Activated CD4-positive, alpha-beta T cell treated with anti-CD3 and anti-CD28 coated beads, Interleukin-2, amount 10 ng/mL, durations not matched to agents 24 days and 14 days (primary cell): ENCODE measurements at places on chromosomes 6 and 20. TPM values are rescaled to one million over a fixed set of nuclear protein-coding genes. Genes with fewer than 3 reads are reported as not detected.

PDE10A gene
- total RNA-seq: not detected in 2 replicates

TSPYL4 gene
- 22.1 and 22.2 TPM in 2 replicates for total RNA-seq

ROMO1 gene
- 82.3 and 94.9 TPM in 2 replicates for total RNA-seq

MUC21 gene
- total RNA-seq: not detected in 2 replicates

BNIP5 gene
- total RNA-seq: not detected in 2 replicates

CD93 gene
- total RNA-seq: 1.5 and 1.7 TPM in 2 replicates

RBM24 gene
- not detected in 2 replicates for total RNA-seq

BMP5 gene
- total RNA-seq: not detected in 2 replicates

FOXC1 gene
- 0.07 TPM in 2 replicates for total RNA-seq

WFDC5 gene
- total RNA-seq: not detected in 2 replicates

RAD21L1 gene
- not detected in 2 replicates for total RNA-seq

C20orf96 gene
- total RNA-seq: 5.7 and 6.7 TPM in 2 replicates

GSTA2 gene
- not detected in 2 replicates for total RNA-seq

GRCh38 chr6:108559884-108560462 is 744 bp upstream of the FOXO3 start:
- H3K36me3 ChIP-seq: peaks cover 9% of the 10 kb centered on the region
- peaks cover 31% of the 10 kb centered on the region for H3K4me1 ChIP-seq
- no peak for DNase-seq
- peak overlapping the region; percentile 68 for H3K27ac ChIP-seq
- peaks cover 33% of the 10 kb centered on the region for H3K27me3 ChIP-seq

- no peaks in the 10 kb centered on the region for H3K4me1 ChIP-seq
- no peak for DNase-seq
- H3K27me3 ChIP-seq: peaks cover 26% of the 10 kb centered on the region
- no peak overlapping the region for H3K27ac ChIP-seq
- no peaks in the 10 kb centered on the region for H3K36me3 ChIP-seq
Observed at GRCh38 chr20:47125758-47126591, 230.5 kb downstream of the ZMYND8 start.

- H3K27me3 ChIP-seq: peaks cover 5% of the 10 kb centered on the region
- no peaks in the 10 kb centered on the region for H3K36me3 ChIP-seq
- H3K4me3 ChIP-seq: no peak overlapping the region
- H3K27ac ChIP-seq: no peak overlapping the region
- no peak for DNase-seq
Observed at GRCh38 chr6:150800674-150801314, 64.7 kb upstream of the MTHFD1L start.

- DNase-seq: no peak
- H3K27me3 ChIP-seq: no peaks in the 10 kb centered on the region
- H3K27ac ChIP-seq: no peak overlapping the region
- H3K4me3 ChIP-seq: no peak overlapping the region
- no peaks in the 10 kb centered on the region for H3K36me3 ChIP-seq
Observed at GRCh38 chr6:74879976-74880375, 325.9 kb downstream of the COL12A1 start.

- H3K4me1 ChIP-seq: peaks cover 3% of the 10 kb centered on the region
- DNase-seq: peak; percentile 66
- peak within 1 kb of the TSS; percentile 67 for H3K4me3 ChIP-seq
- H3K27ac ChIP-seq: no peak within 1 kb of the TSS
- H3K27me3 ChIP-seq: peaks cover 41% of the 10 kb centered on the region
- no peaks in the 10 kb centered on the region for H3K36me3 ChIP-seq
Observed at GRCh38 chr20:43507150-43508080, at the start of gene L3MBTL1. TSS of gene L3MBTL1 (plus strand) at chr20:43507697. CDS start at chr20:43513504, 5,807 bp downstream.

DNA sequence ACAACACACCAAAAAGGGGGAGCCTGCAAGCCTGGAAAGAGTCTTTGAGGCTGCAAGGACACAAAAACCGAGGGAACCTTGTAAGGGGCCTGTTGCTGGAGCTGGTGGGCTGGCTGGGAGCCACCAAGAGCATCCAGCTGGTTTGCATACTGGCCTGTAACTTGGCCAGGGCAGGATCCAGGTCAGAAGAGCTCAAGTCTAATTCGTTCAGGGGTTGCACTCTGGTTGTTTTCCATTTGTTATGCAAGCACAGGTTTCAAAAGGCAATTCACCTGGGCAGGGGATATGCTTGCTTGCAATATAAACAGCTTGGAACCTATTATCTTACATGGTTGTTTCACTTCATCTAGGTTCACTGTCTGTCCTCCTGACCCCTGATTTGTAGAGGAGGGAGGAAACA is 98.3 kb upstream of the GCM1 start:
- H3K4me1 ChIP-seq: no peaks in the 10 kb centered on the region
- H3K27me3 ChIP-seq: no peaks in the 10 kb centered on the region
- H3K4me3 ChIP-seq: no peak overlapping the region
- DNase-seq: no peak
- no peak overlapping the region for H3K27ac ChIP-seq
- no peaks in the 10 kb centered on the region for H3K36me3 ChIP-seq

- DNase-seq: no peak
- peak overlapping the region; percentile 30 for H3K4me3 ChIP-seq
- H3K4me1 ChIP-seq: peaks cover 76% of the 10 kb centered on the region
- H3K27me3 ChIP-seq: no peaks in the 10 kb centered on the region
- H3K36me3 ChIP-seq: peaks cover 18% of the 10 kb centered on the region
- peak overlapping the region; percentile 98 for H3K27ac ChIP-seq
Observed at GRCh38 chr6:14743144-14743473, 502.8 kb upstream of the JARID2 start.

- no peaks in the 10 kb centered on the region for H3K4me1 ChIP-seq
- peaks cover 3% of the 10 kb centered on the region for H3K36me3 ChIP-seq
- H3K27me3 ChIP-seq: no peaks in the 10 kb centered on the region
- H3K27ac ChIP-seq: no peak overlapping the region
- no peak overlapping the region for H3K4me3 ChIP-seq
Observed at GRCh38 chr20:50594231-50594590, 84.0 kb downstream of the PTPN1 start.

DNA sequence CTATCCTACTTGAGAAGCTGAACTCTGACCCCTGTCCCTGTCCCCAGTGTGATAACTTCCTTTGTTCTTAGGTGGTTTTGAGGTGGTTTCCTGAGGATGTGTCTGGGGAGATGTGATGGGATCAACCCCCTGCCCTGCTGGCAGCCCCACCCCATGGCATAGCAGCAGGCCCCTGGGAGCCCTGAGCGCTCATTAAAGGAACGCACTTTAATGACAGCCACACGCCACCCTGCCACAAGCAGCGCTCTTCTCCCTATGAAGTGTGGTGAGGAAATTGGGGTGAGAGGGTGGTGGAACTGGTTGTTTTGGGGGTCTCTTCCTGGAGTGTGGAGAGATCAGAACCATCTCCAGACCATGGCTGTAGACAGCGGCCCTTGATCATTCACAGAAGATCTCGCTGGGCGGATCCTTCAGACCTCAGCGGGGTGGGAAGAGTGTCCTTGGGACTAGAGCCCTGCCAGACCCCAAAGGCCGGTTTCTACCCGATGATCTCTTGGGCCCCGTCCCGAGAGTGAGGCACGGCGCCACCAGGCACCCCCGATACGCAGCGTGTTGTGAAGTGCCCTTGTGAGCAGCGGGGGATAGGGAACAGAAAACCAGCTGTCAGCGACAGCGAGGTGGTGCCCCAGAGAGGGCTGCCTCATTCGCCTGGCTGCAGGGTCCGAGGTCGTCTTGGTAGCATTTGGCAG is 45.4 kb downstream of the SYNJ2 start:
- H3K27ac ChIP-seq: peak overlapping the region; percentile 100
- H3K27me3 ChIP-seq: no peaks in the 10 kb centered on the region
- peaks cover 26% of the 10 kb centered on the region for H3K36me3 ChIP-seq
- DNase-seq: no peak
- H3K4me3 ChIP-seq: peak overlapping the region; percentile 78
- H3K4me1 ChIP-seq: peaks cover 41% of the 10 kb centered on the region

DNA sequence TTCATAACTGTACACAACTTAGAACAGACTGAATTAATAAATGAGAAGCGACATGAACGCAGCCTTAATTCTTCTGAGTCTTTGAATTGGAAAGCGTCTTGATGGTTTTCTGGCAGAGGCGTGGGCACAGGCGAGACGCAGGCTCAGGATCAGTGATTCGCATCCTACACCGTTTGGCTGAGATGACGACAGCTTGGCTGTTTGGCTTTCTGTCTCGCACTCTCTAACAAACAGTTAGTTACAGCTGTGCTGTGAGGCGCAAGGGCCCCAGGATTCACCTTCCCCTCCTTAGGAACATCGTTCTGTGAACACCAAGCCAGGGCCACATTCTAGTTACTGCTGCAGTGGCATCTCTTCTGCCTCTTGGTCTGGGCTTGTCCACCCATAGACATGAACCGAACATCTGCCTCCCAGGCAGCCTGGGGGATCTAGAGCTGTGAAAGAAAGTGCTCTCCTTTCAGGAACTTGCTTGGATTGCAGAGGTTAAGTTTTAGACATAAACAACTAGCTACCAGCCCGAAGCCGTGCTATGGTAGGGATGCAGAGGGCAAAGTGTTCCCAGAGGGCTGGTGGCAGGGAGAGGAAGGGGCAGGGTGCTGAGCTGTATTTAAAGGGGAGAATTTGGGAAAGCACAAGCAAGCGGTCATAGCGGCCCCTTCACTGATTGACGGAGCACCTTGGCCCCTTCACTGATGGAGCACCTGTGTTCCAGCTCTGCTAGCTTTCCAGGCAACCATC is 49.6 kb downstream of the TCP11 start:
- H3K27ac ChIP-seq: no peak overlapping the region
- peaks cover 7% of the 10 kb centered on the region for H3K27me3 ChIP-seq
- H3K4me3 ChIP-seq: no peak overlapping the region
- H3K4me1 ChIP-seq: no peaks in the 10 kb centered on the region

DNA sequence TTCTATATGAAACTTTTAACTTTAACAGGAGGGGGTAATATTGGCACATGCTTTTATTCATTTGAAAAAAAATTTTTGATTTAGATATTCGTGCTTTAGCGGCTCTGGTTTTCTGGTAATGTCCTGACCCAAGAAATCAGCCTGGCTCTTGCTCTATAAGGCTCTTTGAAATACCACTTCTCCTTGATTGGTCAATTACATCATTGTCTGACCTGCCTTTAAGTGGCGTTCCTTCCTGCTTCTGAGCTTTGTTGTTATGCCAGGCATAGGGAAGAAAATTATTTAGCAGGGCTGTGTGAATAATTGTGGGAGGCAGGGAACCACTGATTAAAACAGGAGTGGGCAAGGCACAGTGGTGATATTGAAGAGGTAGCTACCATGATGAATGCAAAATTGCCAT is 3.9 kb downstream of the RNF144B start:
- H3K4me3 ChIP-seq: no peak overlapping the region
- peaks cover 21% of the 10 kb centered on the region for H3K4me1 ChIP-seq
- no peaks in the 10 kb centered on the region for H3K36me3 ChIP-seq
- peaks cover 27% of the 10 kb centered on the region for H3K27me3 ChIP-seq
- H3K27ac ChIP-seq: no peak overlapping the region

DNA sequence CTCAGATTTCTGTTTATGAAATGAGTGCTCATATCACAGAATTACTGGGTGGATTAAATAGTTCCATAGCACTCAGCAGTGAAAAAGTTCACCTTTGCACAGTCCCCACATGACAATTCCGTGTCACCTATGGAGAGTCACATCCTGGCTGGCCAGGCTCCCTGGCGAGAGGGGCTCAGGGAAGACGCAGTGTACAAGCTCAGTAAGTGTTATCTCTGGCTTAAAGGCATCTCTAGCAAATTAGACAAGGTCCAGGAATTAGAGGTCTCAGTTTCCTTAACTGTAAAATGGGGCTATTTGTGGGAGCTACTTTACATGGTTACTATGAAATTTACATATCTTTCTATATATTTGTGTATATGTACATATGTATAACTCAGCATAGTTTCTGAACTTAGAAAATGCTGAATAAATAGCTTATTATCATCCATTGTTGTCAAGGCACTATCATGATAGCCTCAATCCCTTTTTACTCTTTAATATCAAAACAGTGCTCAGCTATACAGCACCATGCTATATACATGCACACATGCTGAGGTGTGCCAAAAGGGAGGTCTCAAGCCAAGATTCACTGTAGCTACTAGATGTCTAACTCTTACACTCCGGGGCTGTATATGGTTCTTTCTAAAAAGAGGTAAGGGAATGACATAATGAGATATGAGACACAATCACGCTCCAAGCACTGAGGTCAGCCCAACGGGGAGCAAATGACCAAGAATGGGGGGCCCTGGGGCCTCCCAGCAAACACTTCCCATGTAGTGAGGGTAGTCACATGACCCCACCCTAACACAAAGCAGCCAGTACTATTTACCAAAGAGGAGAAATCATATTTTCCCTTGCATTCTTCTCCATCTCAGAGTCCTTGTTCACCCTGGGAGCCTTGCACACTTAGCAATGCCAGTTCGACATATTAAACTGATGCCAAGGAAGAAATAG is 59.4 kb downstream of the SLC22A23 start:
- DNase-seq: no peak
- H3K4me3 ChIP-seq: no peak overlapping the region
- no peaks in the 10 kb centered on the region for H3K36me3 ChIP-seq
- no peaks in the 10 kb centered on the region for H3K4me1 ChIP-seq
- H3K27me3 ChIP-seq: no peaks in the 10 kb centered on the region
- H3K27ac ChIP-seq: no peak overlapping the region
